ENCODE measurements at places on chromosomes 7 and 10.

GRCh38 chr10:72472306-72472705 lies 117.6 kb upstream of the DNAJB12 start:
- H3K36me3 ChIP-seq = peaks cover 45% of the 10 kb centered on the region
- DNase-seq = no peak
- no peaks in the 10 kb centered on the region for H3K4me1 ChIP-seq
- H3K27me3 ChIP-seq = no peaks in the 10 kb centered on the region
- H3K4me3 ChIP-seq = no peak overlapping the region
- H3K27ac ChIP-seq = no peak overlapping the region

DNA sequence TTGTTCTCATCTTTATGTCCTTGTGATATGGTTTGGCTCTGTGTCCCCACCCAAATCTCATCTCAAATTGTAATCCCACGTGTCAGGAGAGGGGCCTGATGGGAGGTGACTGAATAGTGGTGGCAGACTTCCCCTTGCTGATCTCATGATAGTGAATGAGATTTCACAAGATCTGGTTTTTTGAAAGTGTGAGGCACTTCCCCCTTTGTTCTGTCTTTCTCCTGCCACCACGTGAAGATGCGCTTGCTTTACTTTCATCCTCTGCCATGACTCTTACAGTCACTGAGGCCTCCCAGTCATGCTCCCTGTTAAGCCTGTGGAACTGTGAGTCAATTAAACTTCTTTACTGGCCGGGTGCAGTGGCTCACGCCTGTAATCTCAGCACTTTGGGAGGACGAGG lies 161.0 kb downstream of the HERPUD2 start:
- no peak for DNase-seq
- H3K36me3 ChIP-seq = no peaks in the 10 kb centered on the region
- H3K27ac ChIP-seq = no peak overlapping the region
- H3K4me3 ChIP-seq = no peak overlapping the region

- H3K27me3 ChIP-seq = peaks cover 50% of the 10 kb centered on the region
- DNase-seq = no peak
- peaks cover 5% of the 10 kb centered on the region for H3K4me1 ChIP-seq
These were observed 16.1 kb upstream of the SLC18A3 start for GRCh38 chr10:49593998-49594397.

DNA sequence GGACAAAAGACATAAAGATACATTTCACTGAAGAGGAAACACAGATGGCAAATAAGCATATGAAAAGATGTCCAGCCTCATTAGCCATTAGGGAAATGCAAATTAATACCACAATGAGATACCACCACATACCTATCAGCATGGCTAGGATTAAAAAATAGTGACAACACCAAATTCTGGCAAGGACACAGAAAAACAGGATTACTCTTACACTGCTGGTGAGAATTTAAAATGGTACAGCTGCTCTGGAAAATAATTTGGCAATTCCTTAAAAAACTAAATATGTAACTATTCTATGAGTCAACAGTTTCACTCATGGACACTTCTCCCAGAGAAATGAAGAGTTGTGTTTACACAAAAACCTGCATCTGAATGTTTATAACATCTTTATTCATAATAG lies 121.1 kb downstream of the C10orf90 start:
- no peaks in the 10 kb centered on the region for H3K36me3 ChIP-seq
- no peak overlapping the region for H3K4me3 ChIP-seq
- DNase-seq = no peak
- H3K27me3 ChIP-seq = peaks cover 12% of the 10 kb centered on the region
- H3K27ac ChIP-seq = no peak overlapping the region

GRCh38 chr10:80648106-80648505 lies 110.4 kb downstream of the SH2D4B start:
- no peak for DNase-seq
- no peak overlapping the region for H3K4me3 ChIP-seq
- H3K27me3 ChIP-seq = no peaks in the 10 kb centered on the region
- H3K4me1 ChIP-seq = no peaks in the 10 kb centered on the region

DNA sequence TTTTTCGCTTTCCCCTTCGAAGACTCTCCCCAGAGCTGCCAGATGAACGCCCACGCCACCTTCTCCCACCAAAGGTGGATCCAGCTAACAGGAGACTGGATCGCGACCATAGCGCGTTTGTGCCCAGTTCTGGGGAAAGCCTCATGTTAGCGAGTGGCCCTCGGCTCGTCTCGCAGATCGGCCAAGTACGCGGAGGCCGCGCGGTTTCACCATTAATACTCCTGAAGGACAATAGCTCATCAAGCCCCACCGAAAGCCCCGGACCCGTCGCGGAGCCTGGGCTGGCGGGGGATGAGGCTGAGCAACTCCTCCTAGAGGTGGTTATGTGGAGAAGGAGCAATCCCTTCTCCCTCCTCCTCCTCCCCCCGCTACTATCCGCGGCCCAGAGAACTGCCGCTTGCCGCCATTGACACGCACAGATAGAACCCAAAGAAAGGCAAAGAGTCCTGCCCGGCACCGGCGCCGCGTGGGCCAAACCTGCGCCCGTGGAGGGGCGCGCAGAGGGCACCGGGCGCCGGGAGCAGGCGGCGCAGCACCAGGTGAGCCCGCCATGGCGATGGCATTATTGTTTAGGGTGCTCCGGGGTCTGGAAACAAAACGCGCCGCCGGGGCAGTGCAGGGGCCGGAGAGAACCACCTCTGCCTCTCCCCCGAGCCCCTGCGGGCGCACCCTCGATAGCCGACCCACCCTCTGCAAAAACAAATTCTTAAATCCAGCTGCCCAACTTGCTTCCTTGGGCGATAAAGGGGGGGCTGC lies at the start of gene MACROH2A2:
Gene MACROH2A2 (plus strand): TSS at position 385 of the 756 bp plus-strand sequence. CDS start 22,813 bp downstream, outside the sequence.
- H3K27ac ChIP-seq = peak within 1 kb of the TSS; percentile 28
- DNase-seq = no peak
- peaks cover 5% of the 10 kb centered on the region for H3K4me1 ChIP-seq
- H3K36me3 ChIP-seq = no peaks in the 10 kb centered on the region
- H3K27me3 ChIP-seq = peaks cover 60% of the 10 kb centered on the region

- H3K27me3 ChIP-seq = peaks cover 3% of the 10 kb centered on the region
- no peak overlapping the region for H3K4me3 ChIP-seq
- no peak overlapping the region for H3K27ac ChIP-seq
- H3K36me3 ChIP-seq = peaks cover 7% of the 10 kb centered on the region
- DNase-seq = no peak
These were observed 79.7 kb upstream of the PODXL start for GRCh38 chr7:131636092-131636491.

- H3K4me3 ChIP-seq = no peak overlapping the region
- no peaks in the 10 kb centered on the region for H3K27me3 ChIP-seq
- no peaks in the 10 kb centered on the region for H3K36me3 ChIP-seq
- H3K27ac ChIP-seq = no peak overlapping the region
- peaks cover 13% of the 10 kb centered on the region for H3K4me1 ChIP-seq
These were observed 46.3 kb upstream of the RNF216 start for GRCh38 chr7:5827755-5828154.

GRCh38 chr10:132383101-132383500 lies 13.9 kb upstream of the PWWP2B start:
- no peak overlapping the region for H3K27ac ChIP-seq
- no peak overlapping the region for H3K4me3 ChIP-seq
- DNase-seq = no peak
- H3K4me1 ChIP-seq = peaks cover 21% of the 10 kb centered on the region
- H3K27me3 ChIP-seq = peaks cover 6% of the 10 kb centered on the region

- H3K4me3 ChIP-seq = no peak overlapping the region
These were observed 57.4 kb downstream of the NHLRC2 start for GRCh38 chr10:113911839-113912238.

GRCh38 chr10:95467162-95467599 lies 94.0 kb downstream of the SORBS1 start:
- DNase-seq = no peak
- peaks cover 36% of the 10 kb centered on the region for H3K27me3 ChIP-seq
- H3K4me3 ChIP-seq = no peak overlapping the region
- no peaks in the 10 kb centered on the region for H3K36me3 ChIP-seq

- H3K27me3 ChIP-seq = no peaks in the 10 kb centered on the region
- no peaks in the 10 kb centered on the region for H3K36me3 ChIP-seq
- no peak overlapping the region for H3K4me3 ChIP-seq
- H3K27ac ChIP-seq = no peak overlapping the region
- H3K4me1 ChIP-seq = no peaks in the 10 kb centered on the region
These were observed 183.9 kb downstream of the THSD7A start for GRCh38 chr7:11648101-11648500.

- H3K27me3 ChIP-seq = peaks cover 41% of the 10 kb centered on the region
- DNase-seq = no peak
- H3K27ac ChIP-seq = no peak overlapping the region
- H3K36me3 ChIP-seq = no peaks in the 10 kb centered on the region
These were observed 3.9 kb downstream of the PROSER2 start for GRCh38 chr10:11827006-11827405.

DNA sequence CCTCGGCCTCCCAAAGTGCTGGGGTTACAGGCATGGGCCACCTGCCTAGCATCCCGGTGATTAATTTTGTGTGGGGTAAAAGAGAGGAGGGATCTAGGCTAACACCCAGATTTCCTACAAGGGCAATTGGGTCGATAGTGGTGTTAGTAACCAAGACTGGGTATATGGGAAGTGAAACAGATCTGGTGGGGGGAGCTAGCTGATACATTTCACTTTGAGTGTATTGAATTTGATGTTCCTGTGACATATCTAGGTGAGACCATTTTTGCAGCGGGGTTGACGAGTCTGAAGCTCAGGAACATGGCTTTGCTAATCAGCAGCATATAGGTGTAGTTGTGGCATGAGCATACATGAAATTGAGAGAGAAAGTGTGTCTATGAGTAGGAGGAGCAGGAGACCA lies 12.0 kb downstream of the CLCN1 start:
- no peak for DNase-seq
- no peaks in the 10 kb centered on the region for H3K27me3 ChIP-seq
- peaks cover 14% of the 10 kb centered on the region for H3K4me1 ChIP-seq
- H3K27ac ChIP-seq = no peak overlapping the region
- no peaks in the 10 kb centered on the region for H3K36me3 ChIP-seq
- H3K4me3 ChIP-seq = no peak overlapping the region

Data from naive B cell (primary cell).